HFFc6 (cell line): ENCODE measurements at places on chromosomes 16 and 17. TPM values are rescaled to one million over a fixed set of nuclear protein-coding genes. Genes with fewer than 3 reads are reported as not detected.

The EPN3 gene
- not detected in 3 replicates for total RNA-seq

The ADCY9 gene
- total RNA-seq = 20.6 to 24.1 TPM (median 23.3 TPM) in 3 replicates

The HBA2 gene
- not detected in 2 replicates for total RNA-seq

The KRTAP3-1 gene
- 3.2 to 6.9 TPM (median 6.5 TPM) in 3 replicates for total RNA-seq

The TEX19 gene
- total RNA-seq = 0.10 TPM in 1 of 3 replicates, not detected in the others

The OR4D1 gene
- not detected in 3 replicates for total RNA-seq

DNA sequence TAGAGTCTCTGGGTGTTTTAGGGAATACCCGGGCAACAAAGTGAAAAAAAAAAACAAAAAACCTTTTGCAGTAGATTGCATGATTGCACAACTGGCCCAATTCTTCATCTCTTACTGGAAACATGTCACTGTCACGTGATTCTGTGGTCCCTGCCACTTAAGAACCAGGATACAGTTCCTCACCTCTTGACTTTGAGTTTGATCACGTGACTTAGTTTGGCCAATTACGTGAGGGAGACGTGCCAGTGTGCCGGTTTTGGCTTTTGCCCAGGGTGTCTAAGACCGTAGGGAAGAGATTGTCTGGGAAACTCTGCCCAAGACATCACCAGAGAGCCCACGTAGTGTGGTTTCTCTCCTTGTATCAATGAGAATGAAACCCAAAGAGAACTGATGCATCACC lies 88.7 kb downstream of the GRIN2A start:
- H3K36me3 ChIP-seq = peaks cover 29% of the 10 kb centered on the region
- no peak overlapping the region for H3K4me3 ChIP-seq
- no peaks in the 10 kb centered on the region for H3K27me3 ChIP-seq
- peaks cover 51% of the 10 kb centered on the region for H3K4me1 ChIP-seq
- H3K27ac ChIP-seq = no peak overlapping the region
- no peak for DNase-seq

- peaks cover 6% of the 10 kb centered on the region; the same call in 1 of the 2 replicates for H3K27me3 ChIP-seq
- no peak overlapping the region for H3K27ac ChIP-seq
- no peaks in the 10 kb centered on the region for H3K36me3 ChIP-seq
These were observed 73.8 kb upstream of the HNF1B start for GRCh38 chr17:37818689-37819088.

DNA sequence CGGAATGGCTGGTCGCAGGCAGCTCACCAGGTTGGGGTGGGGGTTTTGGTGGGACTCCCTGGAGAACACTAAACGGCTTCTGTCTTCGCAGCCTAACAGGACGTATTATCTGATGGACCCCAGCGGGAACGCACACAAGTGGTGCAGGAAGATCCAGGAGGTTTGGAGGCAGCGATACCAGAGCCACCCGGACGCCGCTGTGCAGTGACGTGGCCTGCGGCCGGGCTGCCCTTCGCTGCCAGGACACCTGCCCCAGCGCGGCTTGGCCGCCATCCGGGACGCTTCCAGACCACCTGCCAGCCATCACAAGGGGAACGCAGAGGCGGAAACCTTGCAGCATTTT lies 59.7 kb downstream of the PDPK1 start:
- no peaks in the 10 kb centered on the region for H3K27me3 ChIP-seq
- no peak overlapping the region for H3K27ac ChIP-seq
- H3K4me1 ChIP-seq = no peaks in the 10 kb centered on the region

DNA sequence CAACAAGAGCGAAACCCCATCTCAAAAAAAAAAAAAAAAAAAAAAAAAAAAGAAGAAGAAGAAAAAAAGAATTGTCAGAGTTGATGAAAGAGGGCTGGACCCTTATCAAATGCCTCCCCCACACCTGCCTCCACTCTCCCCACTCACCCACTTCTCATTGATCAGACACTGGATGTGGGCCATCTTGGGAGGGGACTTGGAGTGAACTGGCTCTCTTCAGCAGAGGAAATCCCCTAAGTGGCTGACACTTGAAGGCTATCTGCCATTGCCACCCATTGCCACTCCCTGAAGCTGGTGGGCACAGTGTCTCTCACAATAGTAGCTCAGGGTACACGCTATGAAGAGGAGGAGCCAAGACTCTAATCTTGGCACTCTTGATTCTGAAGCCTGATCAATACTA lies 1.6 kb downstream of the ITGA2B start:
- peaks cover 4% of the 10 kb centered on the region for H3K27me3 ChIP-seq
- H3K4me3 ChIP-seq = no peak overlapping the region
- no peaks in the 10 kb centered on the region for H3K36me3 ChIP-seq
